Sciatic nerve (tissue), 2 donors: ENCODE measurements at places on chromosomes 6 and 20. TPM values are rescaled to one million over a fixed set of nuclear protein-coding genes. Genes with fewer than 3 reads are reported as not detected.

The ABHD16B gene
- total RNA-seq = not detected

The PRDM13 gene
- not detected for total RNA-seq

The SNAP25 gene
- total RNA-seq = 2.5 TPM

The PDYN gene
- not detected for total RNA-seq

GRCh38 chr6:154736618-154737259 lies 3.5 kb downstream of the SCAF8 start:
- DNase-seq = no peak

DNA sequence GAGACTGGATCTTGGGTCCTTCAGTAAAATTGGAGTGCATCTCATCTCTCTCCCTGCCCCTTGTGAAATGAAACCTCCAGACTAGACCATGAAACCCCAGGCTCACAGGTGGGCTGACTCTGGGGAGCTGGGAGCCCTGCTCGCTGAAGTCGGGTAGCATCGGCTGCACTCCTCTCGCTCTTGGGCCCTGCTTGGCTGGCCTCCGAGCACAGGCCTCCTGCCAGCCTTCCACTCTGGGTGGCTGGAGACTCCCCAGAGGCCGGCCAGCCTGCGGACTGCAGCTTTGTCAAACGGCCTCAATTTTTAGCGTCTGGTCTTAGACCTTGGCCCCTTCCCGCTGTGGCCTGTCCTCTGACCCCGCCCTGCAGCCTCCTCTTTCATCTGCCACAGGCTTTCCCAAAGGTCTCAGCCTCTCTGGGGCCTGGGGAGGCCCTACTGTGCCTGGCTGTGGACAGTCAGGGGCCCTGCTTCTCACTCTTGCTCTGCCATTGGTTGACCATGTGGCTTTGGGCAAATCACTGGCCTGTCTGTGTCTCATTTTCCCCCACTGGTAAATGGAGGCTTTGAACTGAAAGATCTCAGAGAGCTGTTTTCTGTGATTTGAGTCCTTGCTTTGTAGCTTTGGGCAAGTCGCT lies 45.1 kb downstream of the SRC start:
- no peak for DNase-seq

DNA sequence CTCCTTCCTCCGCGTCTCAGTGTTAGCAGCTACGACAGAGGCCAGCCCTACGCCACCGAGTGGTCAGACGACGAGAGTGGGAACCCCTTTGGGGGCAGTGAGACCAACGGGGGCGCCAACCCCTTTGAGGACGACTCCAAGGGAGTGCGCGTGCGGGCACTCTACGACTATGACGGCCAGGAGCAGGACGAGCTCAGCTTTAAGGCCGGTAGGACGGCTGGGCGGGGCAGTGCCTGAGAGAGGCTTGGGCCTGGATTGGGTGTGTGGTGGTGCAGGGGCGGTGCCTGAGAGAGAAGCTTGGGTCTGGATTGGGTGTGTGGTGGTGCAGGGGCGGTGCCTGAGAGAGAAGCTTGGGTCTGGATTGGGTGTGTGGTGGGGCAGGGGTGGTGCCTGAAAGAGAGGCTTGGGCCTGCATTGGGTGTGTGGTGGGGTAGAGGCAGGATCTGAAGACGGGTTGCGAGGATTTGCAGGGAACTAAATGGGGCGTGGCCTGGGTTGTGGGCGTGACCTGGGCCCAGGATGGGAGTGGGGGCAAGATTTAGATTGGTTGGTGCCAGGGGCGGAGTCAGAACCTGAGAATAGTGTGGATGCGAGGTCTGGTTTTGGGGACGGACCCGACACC lies 24.4 kb downstream of the SPDEF start:
- DNase-seq = peak; percentile 90

DNA sequence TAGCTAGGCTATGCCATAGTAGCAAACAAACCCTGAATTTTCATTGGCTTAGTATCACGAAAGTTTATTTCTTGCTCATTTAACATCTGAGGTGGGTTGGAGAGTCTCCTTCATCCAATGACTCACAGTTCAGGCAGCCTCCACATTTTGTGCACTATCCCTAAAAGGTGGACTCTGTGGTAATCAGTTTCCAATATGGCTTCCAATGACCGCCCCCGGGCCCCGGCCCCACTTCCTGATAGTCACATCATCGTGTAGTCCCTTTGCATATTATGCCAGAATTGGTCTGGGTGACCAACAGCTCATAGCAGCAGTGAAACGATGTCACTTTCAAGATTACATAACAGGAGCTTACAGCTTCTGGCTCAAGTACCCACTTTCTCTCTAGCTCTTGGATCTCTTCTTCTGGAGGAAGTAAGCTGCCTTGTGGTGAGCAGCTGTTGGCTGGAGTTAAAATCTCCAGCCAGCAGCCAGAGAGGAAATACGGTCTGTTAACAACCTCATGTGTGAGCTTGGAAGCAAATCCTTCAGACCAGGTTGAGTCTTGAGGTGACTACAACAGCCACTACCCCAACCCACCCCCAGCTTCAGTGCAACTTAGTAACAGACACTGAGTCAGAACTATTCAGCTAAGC lies 7.8 kb downstream of the HCRTR2 start:
- DNase-seq = no peak

- no peak for DNase-seq
These were observed 104.0 kb upstream of the CARMIL1 start for GRCh38 chr6:25175196-25175595.

DNA sequence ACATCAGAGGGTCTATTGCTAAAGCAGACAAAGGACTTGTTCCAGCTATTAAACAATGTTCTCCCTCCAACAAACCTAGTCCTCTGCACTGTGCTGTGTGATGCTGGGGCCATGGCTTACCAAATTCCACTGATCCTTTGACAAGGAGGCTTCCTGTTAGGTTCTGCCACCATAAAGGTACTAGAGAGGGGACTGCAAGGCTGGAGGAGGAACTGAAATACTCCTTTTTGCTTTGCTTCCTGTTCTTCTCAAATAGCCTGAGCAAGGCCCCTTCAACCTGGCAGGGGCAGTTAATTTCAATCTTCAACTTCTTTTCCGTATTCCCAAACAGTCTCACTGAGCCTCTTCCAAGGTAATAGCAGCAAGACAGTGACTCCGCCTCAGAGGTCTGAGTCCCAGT lies 286.4 kb upstream of the IRAK1BP1 start:
- no peak for DNase-seq

DNA sequence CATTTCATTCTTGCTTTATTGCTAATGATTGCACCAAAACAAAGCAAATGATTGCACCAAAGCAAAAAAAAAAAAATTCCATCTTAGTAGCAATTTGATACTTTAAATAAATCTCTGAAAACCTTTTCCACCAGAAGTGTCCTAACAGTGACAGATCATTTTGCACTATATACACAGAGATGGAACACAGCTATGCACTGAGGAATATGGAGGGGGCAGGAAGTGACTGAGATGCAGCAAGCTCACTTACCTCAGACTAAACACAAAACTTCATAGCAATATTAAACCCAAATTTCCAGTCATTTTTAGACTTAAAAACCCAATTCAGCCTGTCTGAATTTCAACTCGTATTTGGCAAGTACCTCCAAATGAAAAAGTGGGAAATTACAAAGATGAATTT lies 41.2 kb downstream of the HIVEP2 start:
- no peak for DNase-seq

DNA sequence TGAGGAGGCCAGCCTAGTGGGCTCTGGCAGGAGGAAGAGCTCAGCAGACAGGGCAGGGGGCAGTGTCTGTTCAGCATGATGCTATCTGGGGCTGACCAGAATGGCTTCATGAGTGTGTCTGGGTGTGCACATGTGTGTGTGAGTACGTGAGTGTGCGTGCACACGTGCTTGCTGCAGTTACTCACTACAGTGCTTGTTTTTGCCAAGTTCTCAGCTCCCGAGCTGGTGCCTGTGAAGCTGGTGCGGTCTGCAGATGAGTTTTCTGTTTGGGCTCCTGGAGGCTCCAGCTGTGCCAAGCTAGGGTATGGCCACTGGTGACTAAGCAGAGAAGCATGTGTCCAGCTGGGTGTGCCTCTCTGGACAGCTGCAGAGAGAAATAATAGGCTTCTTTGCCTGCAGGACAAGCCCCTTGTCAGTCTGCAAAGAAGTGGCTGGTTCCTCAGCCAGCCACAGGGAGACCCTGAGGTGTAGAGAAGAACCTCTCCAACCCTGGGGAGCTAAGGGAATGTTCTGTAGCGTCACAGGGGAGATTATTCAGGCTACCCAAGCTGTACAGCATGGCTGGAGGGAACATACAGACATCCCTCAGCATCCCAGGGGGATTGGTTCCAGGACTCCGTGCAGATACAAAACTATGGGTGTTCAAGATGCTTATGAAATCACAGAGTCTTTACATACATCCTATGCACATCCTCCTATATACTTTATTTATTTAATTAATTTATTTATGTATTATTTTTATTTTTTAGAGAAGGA lies 40.2 kb upstream of the FAM50B start:
- DNase-seq = no peak

- DNase-seq = no peak
These were observed 152.8 kb downstream of the TAF4 start for GRCh38 chr20:61912665-61913422.

- DNase-seq = no peak
These were observed 4.3 kb downstream of the CRIP3 start for GRCh38 chr6:43304361-43304760.
